A549 treated with Hydrocortisone at 1 μM for 4 hours (cell line): ENCODE measurements at places on chromosomes 1 and 21. TPM values are rescaled to one million over a fixed set of nuclear protein-coding genes. Genes with fewer than 3 reads are reported as not detected.

The CTXND2 gene
- total RNA-seq = not detected in 5 replicates

The PBX1 gene
- total RNA-seq = 10.0 to 14.7 TPM (median 13.5 TPM) in 5 replicates

The CFAP107 gene
- not detected in 5 replicates for total RNA-seq

The SRM gene
- total RNA-seq = 136 to 219 TPM (median 203 TPM) in 5 replicates

The SSR2 gene
- total RNA-seq = 254 to 271 TPM (median 259 TPM) in 5 replicates

The IFNGR2 gene
- total RNA-seq = 50.2 to 58.9 TPM (median 55.1 TPM) in 5 replicates

The RXFP4 gene
- total RNA-seq = not detected in 5 replicates

The FCGR3A gene
- total RNA-seq = not detected in 5 replicates

The BARHL2 gene
- total RNA-seq = not detected in 5 replicates

The ZNF683 gene
- not detected in 5 replicates for total RNA-seq

The LRRC53 gene
- total RNA-seq = not detected in 5 replicates

The LRRC3 gene
- 1.7 to 2.3 TPM (median 2.2 TPM) in 5 replicates for total RNA-seq

The F3 gene
- total RNA-seq = 5.6 to 13.1 TPM (median 7.5 TPM) in 5 replicates

The KCNA3 gene
- total RNA-seq = not detected in 5 replicates

The CD1E gene
- not detected in 5 replicates for total RNA-seq

The VWA5B1 gene
- not detected in 5 replicates for total RNA-seq
